Occipital lobe (tissue), 3 donors: ENCODE measurements at places on chromosomes 1 and 21.

DNA sequence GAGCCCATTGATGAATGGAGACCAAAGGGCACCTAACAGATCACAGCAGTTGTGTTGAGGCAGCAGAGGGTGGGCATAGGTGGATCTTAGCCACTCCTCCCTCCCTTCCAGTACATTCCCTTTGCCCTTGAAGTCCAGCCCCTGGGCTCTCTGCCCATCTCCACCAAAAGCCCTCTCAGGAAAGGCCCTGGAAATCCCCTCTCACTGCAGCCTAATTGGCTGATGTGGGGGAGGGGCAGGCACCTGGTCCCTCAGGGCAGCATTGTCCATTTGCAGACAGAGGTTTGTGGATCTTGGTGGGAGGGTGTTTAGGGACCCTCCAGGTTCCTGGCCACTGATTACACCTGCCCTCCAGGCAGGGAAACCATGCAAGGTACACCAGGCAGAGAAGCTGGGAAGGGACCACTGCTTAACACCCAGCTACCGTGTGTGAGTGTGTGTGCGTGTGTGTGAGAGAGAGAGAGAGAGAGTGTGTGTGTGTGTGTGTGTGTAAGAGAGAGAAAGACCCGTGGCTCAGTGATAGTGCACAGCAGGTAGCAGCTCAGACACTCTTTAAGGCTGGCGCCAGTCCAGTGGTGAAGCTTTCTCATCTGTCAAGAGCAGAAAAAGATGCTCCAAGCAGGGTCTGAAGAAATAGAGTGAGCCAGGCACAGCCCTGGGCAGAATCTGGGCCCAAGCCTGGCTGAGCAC, 71.1 kb downstream of the MATN1 start:
- no peak for DNase-seq

GRCh38 chr1:201540846-201541735, 2.2 kb downstream of the NAV1 start:
- DNase-seq, result no peak

- DNase-seq, result no peak
These were observed 16.5 kb downstream of the CFAP74 start for GRCh38 chr1:1987142-1987510.

DNA sequence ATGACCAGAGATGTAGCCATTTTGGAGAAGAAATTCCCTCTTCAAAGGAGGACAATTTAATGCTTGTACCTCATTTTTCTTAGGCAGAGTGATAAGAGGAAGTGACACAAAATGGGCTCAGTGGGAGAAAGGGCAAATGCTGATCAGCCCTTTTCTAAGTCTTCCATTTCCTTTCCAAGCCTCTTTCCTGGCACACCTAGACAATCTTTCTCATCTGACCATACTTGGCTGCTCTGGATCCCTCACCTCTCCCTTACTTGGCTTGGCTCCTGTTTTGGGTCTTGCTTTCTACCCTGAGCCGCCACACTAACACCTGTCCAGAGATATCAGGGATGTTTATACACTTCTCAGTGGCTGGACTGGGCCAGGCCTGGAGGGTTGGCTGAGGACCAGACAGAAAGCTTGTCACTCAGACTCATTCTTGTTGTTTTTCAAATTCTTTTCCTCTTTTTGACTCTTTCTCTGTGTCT, 13.1 kb downstream of the TXNIP start:
- no peak for DNase-seq

GRCh38 chr1:85884372-85885035, 176.3 kb upstream of the ZNHIT6 start:
- DNase-seq, result no peak

GRCh38 chr1:202143011-202143767, 1.3 kb downstream of the ARL8A start:
- DNase-seq, result no peak
